ENCODE measurements at places on chromosomes 6 and 20. TPM values are rescaled to one million over a fixed set of nuclear protein-coding genes. Genes with fewer than 3 reads are reported as not detected.

- no peak for DNase-seq
These were observed 103.3 kb downstream of the TNFAIP3 start for GRCh38 chr6:137970368-137970767.

GRCh38 chr6:109626311-109626710 is 64.7 kb downstream of the AK9 start:
- DNase-seq = no peak

DNA sequence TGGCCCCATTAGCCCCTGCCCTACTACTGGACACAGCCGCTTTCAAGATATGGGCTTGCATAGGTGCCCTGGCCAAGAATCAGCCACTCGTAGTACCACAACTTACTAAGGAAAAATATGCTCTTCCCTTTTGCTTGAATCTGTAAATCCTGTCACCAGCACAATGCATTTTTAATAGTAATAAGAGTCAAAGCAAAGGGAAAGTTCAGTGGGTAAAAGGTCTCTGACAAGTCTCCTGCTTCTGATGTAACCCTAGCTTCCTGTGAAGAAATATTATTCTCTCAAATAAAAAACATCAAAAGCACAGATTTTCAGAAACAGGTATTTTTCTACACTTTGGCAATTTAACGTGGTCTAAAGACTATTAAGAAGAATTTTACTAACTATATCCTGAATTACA is 373.8 kb downstream of the GJA1 start:
- no peak for DNase-seq

- peak; percentile 63 for DNase-seq
These were observed 54.8 kb upstream of the BMP6 start for GRCh38 chr6:7671076-7671475.

GRCh38 chr20:13910492-13910891 is 79.9 kb downstream of the SEL1L2 start:
- DNase-seq = no peak

DNA sequence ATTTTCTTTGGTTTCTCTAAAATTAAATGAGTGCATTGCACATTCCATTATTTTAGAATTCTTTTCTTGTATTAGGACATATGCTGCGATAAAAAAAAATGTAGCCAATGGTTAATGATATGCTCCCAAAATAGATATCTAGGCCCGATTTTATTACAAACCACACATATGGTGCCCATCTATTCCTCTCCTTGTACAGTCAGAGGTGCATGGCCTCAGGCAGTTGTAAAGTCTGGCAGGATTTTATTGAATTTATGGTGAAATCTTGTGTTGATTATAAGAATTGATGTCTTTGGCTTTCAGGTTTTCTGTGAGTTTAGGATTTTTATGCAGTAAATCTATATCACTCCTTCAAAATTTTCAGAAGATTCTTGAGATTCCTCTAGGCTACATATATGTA is 192.2 kb downstream of the RFPL4B start:
- no peak for DNase-seq

DNA sequence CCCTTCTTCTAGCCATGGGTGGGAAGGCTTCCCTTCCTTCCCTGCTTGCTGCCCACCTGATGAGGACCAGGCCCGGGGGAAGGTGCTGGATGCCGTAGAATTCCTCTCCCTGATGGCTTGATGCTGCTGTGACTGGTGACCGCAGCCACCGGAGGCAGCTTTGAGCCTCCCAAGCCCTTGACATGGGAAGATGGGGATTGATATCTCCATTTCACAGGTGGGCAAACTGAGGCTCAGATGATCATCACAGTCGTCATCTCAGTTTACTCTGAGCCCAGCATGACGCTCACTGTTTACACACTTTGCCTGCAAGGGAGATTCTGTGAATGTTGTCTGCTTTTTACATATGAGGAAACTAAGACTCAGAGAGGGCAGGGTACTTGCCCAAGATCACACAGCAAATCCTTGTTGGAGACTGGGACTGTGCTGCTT is 43.9 kb downstream of the SRC start:
- DNase-seq = no peak

WFDC12 gene
- not detected for polyA plus RNA-seq

Data from IMR-90 (cell line).